ENCODE measurements at places on chromosomes 12 and 14.

DNA sequence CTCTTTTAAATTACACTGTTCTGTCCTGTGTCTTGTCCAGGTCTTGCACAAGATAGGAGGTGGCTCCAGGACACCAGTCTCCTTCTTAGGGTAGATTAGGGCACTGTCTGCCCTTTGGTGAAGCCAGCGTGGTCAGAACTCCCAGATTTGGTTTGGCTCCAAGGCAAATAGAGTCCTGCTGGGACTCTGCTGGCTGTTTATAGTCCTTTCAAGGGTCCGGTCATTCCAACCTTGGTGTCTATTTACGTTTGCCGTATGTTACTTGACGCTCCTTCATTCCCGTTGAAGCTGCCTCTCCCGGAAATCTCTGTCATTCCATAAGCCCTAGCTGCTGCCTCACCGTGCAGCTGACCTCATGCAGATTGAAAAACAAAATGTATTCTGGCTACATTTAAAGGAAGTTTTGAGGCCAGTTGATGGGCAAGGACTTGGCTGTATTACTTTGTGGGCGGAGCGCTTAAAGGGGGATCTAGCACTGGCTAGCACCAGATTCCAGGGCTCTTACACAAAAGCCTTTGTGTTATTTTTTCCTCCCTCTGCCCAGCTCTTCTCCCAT is 180.6 kb downstream of the AKAP6 start:
- peak; percentile 89 for DNase-seq

GRCh38 chr14:89493406-89493805 is 76.4 kb upstream of the FOXN3 start:
- DNase-seq: no peak

DNA sequence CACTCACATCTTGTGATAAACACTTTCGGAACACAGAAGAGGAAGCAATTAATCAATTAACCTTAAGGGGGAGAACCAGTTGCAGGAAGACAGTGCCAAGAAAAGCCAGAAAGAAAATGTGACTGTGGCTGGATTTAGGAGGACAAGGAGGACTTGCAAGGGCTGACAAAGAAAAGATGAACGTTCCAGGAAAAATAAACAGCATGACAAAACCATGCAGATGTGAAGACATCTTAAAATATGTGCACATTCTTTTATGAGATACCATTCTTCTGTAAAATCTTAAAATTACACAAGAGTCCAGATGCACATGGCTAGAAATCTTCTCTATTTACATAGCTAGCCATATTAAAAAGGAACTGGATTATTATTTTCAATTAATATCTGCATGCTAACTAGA is 33.4 kb downstream of the KITLG start:
- DNase-seq: no peak

- DNase-seq: no peak
Observed at GRCh38 chr14:95117937-95118721, 39.2 kb downstream of the DICER1 start.

DNA sequence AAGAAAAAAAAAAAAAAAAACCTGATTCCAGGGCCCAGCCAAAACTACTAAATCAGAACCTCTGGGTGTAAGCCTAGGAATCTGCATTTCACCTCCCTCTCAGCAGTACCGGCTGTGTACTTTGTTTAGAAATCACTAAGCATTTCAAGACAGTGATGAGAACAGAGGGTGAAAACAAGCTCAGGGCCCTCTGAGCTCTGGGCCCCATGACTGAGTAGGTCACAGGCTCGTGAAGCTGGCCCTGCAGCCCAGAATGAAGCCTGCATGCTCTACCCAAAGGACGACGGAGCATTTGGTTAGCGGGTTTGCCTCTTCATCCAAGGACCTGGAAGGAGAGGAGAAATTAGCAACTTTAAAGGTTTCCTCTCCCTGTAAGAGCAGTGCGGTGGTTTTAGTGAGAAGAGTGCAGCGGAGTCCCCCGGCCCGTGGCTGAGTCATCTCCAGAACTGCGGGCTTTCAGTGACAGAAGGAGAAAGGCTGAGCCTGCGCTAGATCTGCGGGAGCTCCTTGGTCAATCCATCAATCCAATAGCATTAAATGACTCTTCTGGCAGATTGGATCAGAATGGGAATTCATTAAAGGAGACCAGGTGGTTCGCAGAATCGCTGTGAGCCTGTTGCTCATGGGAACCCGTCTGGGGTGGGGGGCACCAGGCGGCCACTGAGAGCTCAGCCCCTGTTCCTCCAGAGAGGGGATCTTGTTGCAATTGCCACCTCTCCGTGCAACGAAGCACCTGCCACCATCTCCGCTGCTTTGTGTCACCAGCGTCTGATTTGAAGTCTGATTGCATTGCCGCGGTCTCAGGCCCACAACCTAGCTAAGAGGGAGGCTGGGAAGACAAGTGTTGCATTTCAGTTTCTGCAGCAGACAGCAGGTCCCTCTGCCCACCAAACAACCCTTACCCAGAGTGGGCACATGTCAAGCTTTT is 7.3 kb downstream of the IL31 start:
- DNase-seq: no peak

GRCh38 chr12:52190860-52191729 is 719 bp downstream of the KRT80 start:
- DNase-seq: peak; percentile 67

DNA sequence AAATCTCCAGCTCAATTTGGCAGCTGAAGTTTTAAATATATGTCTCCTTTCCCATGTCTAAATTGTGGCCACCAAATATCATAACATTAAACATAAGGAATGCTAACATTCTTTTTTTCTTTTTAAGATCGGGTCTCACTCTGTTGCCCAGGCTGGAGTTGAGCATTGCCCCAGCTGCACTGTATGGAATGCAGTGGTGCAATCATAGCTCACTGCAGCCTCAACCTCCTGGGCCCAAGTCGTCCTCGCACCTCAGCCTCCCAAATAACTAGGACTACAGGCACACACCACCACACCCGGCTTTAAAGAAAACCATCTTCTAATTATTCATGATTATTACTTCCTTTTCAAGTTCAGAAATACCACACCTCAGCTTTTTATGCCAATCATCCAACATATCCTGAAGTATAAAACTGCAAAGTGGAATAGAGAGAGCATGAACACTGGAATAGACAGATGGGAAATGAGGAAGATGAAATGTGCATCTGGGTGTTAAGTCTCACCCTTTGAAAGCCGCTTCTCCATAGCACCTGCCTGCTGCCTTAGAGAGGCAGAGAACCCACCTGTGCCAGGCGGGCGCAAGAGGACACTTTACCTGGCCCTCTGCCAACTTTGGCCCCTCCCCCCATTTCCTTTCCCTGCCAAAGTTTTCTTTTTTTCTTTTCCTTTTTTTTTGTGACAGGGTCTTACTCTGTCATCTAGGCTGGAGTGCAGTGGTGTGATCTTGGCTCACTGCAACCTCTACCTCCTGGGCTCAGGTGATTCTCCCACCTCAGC is 2.8 kb upstream of the EML1 start:
- DNase-seq: no peak
